ENCODE measurements at places on chromosomes 5 and 9.

- H3K4me3 ChIP-seq, result no peak overlapping the region
- DNase-seq, result no peak
- H3K36me3 ChIP-seq, result no peaks in the 10 kb centered on the region
- H3K27me3 ChIP-seq, result peaks cover 3% of the 10 kb centered on the region
- peaks cover 11% of the 10 kb centered on the region for H3K4me1 ChIP-seq
Observed at GRCh38 chr5:169146158-169146557, 154.8 kb downstream of the SLIT3 start.

DNA sequence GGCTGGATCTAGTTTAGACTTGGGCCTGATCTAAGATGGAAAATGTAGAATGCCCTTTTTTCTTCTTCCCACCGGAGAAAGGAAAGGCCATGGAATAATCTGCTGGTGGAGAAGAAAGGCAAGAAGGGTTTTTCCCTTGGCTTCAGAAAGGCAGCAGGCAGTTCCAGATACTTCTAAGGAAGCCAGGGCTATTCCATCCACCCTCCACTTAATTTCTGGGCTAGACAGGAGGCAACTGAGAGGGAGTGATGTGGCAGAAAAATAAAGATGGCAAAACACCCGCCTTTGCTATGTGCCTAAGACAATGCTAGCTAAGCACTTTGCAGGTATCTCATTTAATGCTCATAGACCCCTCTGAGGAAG lies 9.9 kb downstream of the MYOZ3 start:
- peaks cover 5% of the 10 kb centered on the region for H3K27me3 ChIP-seq
- no peak overlapping the region for H3K27ac ChIP-seq
- H3K4me1 ChIP-seq, result peaks cover 22% of the 10 kb centered on the region
- DNase-seq, result no peak
- no peaks in the 10 kb centered on the region for H3K36me3 ChIP-seq

GRCh38 chr9:129607027-129607387 lies 13.9 kb downstream of the C9orf50 start:
- H3K4me1 ChIP-seq, result peaks cover 37% of the 10 kb centered on the region
- peaks cover 2% of the 10 kb centered on the region for H3K27me3 ChIP-seq
- no peak for DNase-seq
- no peaks in the 10 kb centered on the region for H3K36me3 ChIP-seq
- H3K4me3 ChIP-seq, result no peak overlapping the region

GRCh38 chr5:146428658-146429057 lies 18.5 kb upstream of the TCERG1 start:
- no peak for DNase-seq
- H3K4me1 ChIP-seq, result peaks cover 12% of the 10 kb centered on the region
- H3K36me3 ChIP-seq, result no peaks in the 10 kb centered on the region
- no peak overlapping the region for H3K27ac ChIP-seq
- H3K27me3 ChIP-seq, result peaks cover 41% of the 10 kb centered on the region

- H3K4me1 ChIP-seq, result no peaks in the 10 kb centered on the region
- H3K36me3 ChIP-seq, result no peaks in the 10 kb centered on the region
- DNase-seq, result no peak
- no peak overlapping the region for H3K4me3 ChIP-seq
- H3K27me3 ChIP-seq, result no peaks in the 10 kb centered on the region
Observed at GRCh38 chr5:90644132-90644531, 85.5 kb downstream of the ADGRV1 start.

- no peaks in the 10 kb centered on the region for H3K36me3 ChIP-seq
- no peaks in the 10 kb centered on the region for H3K4me1 ChIP-seq
- peaks cover 9% of the 10 kb centered on the region for H3K27me3 ChIP-seq
- no peak for DNase-seq
Observed at GRCh38 chr9:76725011-76725546, 39.2 kb upstream of the PCA3 start.

GRCh38 chr9:20397348-20397747 lies 225.0 kb downstream of the MLLT3 start:
- peaks cover 30% of the 10 kb centered on the region for H3K4me1 ChIP-seq
- H3K4me3 ChIP-seq, result no peak overlapping the region
- DNase-seq, result no peak
- no peak overlapping the region for H3K27ac ChIP-seq
- H3K36me3 ChIP-seq, result no peaks in the 10 kb centered on the region
- no peaks in the 10 kb centered on the region for H3K27me3 ChIP-seq

GRCh38 chr5:8366266-8366665 lies 497.3 kb downstream of the MTRR start:
- no peaks in the 10 kb centered on the region for H3K4me1 ChIP-seq
- H3K36me3 ChIP-seq, result no peaks in the 10 kb centered on the region
- H3K27me3 ChIP-seq, result peaks cover 8% of the 10 kb centered on the region
- no peak for DNase-seq

DNA sequence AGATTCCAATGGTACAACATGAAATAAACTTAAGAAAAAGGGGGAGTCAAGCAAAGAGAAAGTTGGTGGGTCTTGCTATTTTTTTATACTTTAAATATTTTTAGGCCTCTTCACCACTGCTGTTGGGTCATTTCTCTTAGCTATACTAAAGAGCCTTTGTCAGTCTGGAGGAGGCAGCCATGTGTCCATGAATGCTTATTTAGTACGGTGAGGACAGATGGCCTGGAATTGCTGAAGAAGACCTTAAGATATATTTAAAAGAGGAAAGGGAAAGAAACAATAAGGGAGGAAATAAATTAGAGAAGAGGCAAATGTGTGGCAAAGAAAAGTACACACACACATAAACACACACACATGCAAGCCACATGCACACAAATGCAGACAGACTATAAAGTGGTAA lies 560.5 kb upstream of the MEF2C start:
- no peaks in the 10 kb centered on the region for H3K36me3 ChIP-seq
- no peak for DNase-seq
- no peak overlapping the region for H3K4me3 ChIP-seq
- H3K4me1 ChIP-seq, result no peaks in the 10 kb centered on the region
- peaks cover 2% of the 10 kb centered on the region for H3K27me3 ChIP-seq

DNA sequence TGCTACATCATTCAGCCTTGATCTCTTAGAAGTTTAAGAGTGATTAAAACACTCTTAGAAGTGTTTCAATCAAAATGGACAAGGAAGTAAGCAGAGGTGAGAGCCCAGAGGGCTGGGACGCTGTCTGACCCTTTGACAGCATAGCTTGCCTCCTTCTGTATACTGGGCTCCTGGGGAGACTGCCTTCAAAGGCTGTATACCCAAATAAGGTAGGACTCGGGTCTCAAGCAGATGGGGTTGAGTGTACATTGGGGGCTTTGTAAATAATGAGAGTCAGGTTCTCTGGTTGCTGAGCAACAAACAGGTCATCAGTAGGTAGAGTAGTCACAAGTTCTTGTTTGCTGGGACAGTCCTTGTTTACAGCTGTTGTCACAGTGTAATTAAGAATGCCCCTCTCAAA lies 97.1 kb downstream of the PJA2 start:
- no peak overlapping the region for H3K27ac ChIP-seq
- peaks cover 9% of the 10 kb centered on the region for H3K27me3 ChIP-seq
- DNase-seq, result no peak
- peaks cover 20% of the 10 kb centered on the region for H3K4me1 ChIP-seq
- H3K4me3 ChIP-seq, result no peak overlapping the region

DNA sequence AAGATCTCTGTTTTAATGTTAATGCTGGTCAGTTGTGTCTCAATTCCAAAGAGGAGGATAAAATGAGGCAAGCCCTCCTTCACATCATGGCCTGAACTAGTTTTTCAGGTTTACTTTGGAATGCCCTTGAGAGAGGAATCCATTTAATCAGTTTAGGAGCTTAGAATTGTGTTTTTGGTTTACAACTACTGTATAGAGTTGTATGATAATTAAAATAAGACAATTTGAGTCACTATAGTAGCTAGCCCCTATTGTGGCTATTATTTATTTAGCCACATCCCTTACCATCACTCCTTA lies 107.8 kb upstream of the PRLR start:
- H3K27me3 ChIP-seq, result no peaks in the 10 kb centered on the region
- H3K36me3 ChIP-seq, result no peaks in the 10 kb centered on the region
- H3K27ac ChIP-seq, result no peak overlapping the region
- DNase-seq, result no peak
- H3K4me3 ChIP-seq, result no peak overlapping the region
- H3K4me1 ChIP-seq, result no peaks in the 10 kb centered on the region

DNA sequence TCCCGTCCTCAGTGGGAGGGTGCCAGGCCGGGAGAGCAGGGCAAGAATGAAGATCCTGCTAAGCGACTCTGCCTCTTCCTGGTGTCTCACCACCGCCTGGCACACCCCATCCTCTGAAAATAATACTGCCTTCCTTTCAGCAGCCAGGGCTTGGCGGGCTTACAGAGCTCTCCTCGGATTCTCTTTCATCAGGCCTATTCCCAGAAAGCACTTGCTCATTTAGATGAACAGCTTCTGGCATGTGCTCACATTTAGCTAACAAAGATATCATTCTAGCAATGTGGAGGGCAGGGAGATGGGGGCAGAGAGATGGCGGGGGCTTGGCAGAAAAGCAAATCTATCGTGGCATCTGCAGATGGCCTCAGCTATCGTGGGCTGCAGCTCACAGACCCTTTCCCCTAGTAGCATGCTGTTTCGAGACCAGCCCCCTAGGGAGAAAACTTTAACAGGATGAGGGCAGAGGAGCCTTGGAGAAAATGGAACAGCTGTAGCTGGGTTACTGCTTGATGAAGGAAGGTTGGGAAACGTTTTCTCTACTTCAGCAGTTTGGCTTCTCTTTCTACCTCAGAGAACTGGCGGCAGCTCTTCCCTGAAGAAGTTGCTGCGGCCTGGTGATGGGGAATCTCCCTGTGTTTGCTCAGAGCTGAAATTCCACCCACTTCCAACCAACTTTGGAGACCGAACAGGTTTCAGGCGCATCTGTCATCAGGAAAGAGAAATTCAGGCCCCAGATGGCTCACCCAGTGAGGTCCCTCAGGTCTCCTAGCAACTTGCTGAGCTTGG lies 102.1 kb downstream of the TMEM174 start:
- no peak overlapping the region for H3K4me3 ChIP-seq
- no peaks in the 10 kb centered on the region for H3K36me3 ChIP-seq
- no peak for DNase-seq
- H3K27ac ChIP-seq, result no peak overlapping the region
- H3K27me3 ChIP-seq, result peaks cover 7% of the 10 kb centered on the region

DNA sequence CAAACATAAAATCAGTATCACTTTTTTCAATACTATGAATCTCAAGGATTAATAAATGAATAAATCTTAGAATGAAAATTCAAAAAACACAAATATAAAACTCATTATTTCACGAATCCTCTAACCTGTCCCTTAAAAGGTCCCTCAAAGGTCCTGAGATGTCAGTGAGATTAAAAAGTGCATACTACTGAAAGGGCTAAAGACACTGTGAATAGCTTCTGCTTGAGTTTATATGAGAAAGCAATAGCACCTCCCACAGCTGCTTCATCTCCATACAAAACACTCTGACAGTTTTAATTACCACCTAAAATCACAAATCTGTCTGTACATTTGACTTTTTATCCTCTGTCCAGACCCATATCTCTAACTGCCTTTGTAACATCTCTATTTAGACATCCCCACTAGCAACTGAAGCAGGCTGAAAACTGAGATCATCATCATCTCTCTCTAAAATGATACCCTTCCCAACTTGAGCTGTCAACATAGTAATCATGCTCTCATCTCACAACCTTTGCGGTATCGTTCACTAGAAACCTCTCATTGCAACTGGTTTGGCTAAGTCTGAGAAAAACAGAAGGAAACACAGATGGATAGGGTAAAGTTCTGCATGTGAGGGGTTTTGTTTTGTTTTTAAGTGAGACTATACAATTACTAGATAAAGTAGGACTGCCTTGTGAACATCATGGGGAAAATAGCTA lies 56.3 kb downstream of the TBCA start:
- H3K27me3 ChIP-seq, result no peaks in the 10 kb centered on the region
- H3K4me1 ChIP-seq, result peaks cover under 1% of the 10 kb centered on the region
- H3K27ac ChIP-seq, result no peak overlapping the region
- H3K4me3 ChIP-seq, result no peak overlapping the region

DNA sequence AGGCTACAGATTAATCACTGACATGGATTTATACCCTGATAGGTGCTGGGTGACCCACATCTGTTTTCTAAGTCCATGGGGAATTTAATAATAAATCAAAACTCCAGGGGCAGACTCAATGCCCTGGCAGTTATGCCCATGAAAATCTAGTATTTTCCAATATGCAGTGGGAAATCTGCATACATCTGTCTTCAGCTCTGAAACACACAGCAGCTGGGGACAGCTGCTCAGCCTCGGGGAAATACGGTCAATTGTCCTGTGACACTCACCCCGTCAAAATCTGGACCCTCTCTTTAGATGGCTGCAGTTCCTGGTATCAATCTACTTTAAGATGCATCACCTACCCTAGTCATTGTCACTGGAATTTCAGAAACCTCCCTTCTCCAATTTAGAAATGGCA lies 12.7 kb upstream of the C1QTNF3 start:
- H3K27ac ChIP-seq, result no peak overlapping the region
- no peak overlapping the region for H3K4me3 ChIP-seq
- peaks cover 43% of the 10 kb centered on the region for H3K4me1 ChIP-seq
- H3K27me3 ChIP-seq, result no peaks in the 10 kb centered on the region
- DNase-seq, result no peak

- H3K36me3 ChIP-seq, result no peaks in the 10 kb centered on the region
- DNase-seq, result no peak
- no peaks in the 10 kb centered on the region for H3K4me1 ChIP-seq
- no peak overlapping the region for H3K27ac ChIP-seq
- no peak overlapping the region for H3K4me3 ChIP-seq
- no peaks in the 10 kb centered on the region for H3K27me3 ChIP-seq
Observed at GRCh38 chr9:23611869-23612268, 214.2 kb downstream of the ELAVL2 start.

- no peaks in the 10 kb centered on the region for H3K36me3 ChIP-seq
- H3K27me3 ChIP-seq, result peaks cover 28% of the 10 kb centered on the region
- H3K27ac ChIP-seq, result no peak overlapping the region
Observed at GRCh38 chr5:36417668-36418067, 116.0 kb upstream of the RANBP3L start.

GRCh38 chr9:134630861-134631260 lies 10.7 kb upstream of the COL5A1 start:
- H3K4me1 ChIP-seq, result peaks cover 23% of the 10 kb centered on the region
- peaks cover 4% of the 10 kb centered on the region for H3K27me3 ChIP-seq
- H3K4me3 ChIP-seq, result no peak overlapping the region
- 0 out of 2 replicates have a peak, but pooled peaks cover 7% of the 10 kb centered on the region for H3K36me3 ChIP-seq

DNA sequence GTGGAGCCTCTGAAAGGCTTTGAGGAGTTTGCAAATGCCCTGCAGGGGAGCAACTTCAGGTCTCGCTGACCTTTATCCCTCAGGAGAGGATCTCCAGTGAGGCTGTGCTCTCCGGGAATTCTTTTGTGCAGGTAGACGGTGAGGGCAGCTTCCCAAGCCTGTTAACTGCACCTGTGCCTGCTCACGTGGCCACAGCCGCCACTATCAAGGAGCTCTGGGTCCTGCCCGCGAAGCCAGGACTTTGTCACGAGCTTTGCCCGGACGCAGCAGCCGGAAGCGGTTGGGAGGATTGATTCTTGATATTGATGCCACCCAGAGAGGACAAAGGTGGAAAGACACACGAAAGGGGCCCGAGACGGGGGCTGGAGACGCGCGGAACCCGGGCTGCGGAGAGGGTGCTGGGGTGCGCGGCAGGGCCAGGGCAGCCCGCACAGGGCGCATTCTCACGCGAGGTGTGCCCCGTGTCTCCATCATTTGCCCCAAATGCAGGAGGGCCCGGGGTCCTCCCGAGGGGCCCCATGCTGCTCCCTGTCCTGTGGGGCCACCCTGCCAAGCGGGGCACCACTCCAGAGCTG lies 18.2 kb downstream of the SLC9A3 start:
- H3K27ac ChIP-seq, result no peak overlapping the region
- H3K4me1 ChIP-seq, result no peaks in the 10 kb centered on the region
- no peak overlapping the region for H3K4me3 ChIP-seq
- H3K27me3 ChIP-seq, result peaks cover 12% of the 10 kb centered on the region

- H3K27me3 ChIP-seq, result peaks cover 18% of the 10 kb centered on the region
- no peak overlapping the region for H3K4me3 ChIP-seq
- H3K4me1 ChIP-seq, result peaks cover 17% of the 10 kb centered on the region
- no peak for DNase-seq
- no peak overlapping the region for H3K27ac ChIP-seq
Observed at GRCh38 chr5:178189433-178189832, 2.3 kb upstream of the GMCL2 start.

GRCh38 chr9:37104183-37104889 lies 16.0 kb upstream of the ZCCHC7 start:
- DNase-seq, result peak; percentile 80
- peaks cover 17% of the 10 kb centered on the region for H3K4me1 ChIP-seq
- H3K36me3 ChIP-seq, result no peaks in the 10 kb centered on the region
- H3K4me3 ChIP-seq, result peak overlapping the region; percentile 6

Data from HFFc6 (cell line).